Activated CD8-positive, alpha-beta memory T cell treated with anti-CD3 and anti-CD28 coated beads, Interleukin-2, amount 50 U/mL, for 4 hours (primary cell): ENCODE measurements at places on chromosomes 4 and X.

DNA sequence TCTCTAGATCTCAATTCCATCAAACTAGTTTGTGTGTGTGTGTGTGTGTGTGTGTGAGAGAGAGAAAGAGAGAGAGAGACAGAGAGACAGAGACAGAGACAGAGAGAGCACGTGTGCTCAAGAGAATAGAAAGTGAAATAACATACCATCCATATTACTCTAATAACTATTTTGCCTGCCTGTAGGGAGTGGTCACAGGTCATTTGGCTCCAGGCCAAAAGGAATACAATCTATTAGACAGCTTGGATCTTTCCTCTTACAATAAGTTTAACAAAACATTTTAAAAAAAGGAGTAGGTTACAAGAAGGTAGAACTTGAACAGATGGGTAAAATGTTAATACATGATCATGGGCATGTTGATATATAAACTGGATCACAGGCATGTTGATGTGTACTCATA is 76.2 kb downstream of the COL4A6 start:
- no peak for DNase-seq

GRCh38 chr4:176964116-176964691 is 171.5 kb upstream of the VEGFC start:
- no peak for DNase-seq

DNA sequence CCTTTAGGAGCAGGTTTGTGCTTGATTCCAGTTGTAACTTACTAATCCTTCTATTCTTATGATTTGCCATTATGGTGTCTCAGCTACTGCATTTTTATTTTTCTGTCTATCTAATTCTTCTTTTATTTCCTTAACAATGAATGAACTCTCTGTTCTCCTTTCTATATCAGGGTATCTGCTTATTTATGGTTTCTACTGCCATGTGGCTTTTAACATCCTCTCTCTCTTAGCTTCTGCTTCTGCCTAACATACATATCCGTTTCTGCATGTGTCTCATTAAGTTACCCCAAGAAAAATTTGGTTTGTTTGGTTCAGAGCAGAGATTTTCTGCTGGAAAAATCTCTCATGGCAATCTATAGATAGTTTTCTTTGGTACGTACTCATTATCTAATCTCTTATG is 614.4 kb downstream of the RPA4 start:
- DNase-seq: no peak

DNA sequence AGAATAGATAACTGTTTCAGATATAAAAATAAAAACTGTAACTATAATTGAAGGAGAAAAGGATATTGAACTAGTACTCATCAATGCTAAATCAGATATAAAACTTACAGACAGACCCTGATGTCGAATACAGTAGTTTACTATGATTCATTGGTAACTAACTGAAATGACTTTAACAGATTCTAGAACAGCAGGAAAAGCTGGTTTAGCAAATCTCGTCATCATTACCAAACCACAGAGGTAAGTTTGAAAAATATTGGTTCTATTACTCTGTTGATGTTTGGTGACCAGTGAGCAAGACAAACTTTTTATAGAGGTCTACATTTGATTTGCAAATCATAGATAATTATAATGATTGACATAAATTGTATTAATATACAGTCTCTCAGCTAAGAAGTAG is 551.4 kb upstream of the ADGRL3 start:
- no peak for DNase-seq

GRCh38 chr4:5050520-5051277 is 581 bp upstream of the STK32B start:
- no peak for DNase-seq

- no peak for DNase-seq
Observed at GRCh38 chr4:2813446-2814405, 20.8 kb downstream of the SH3BP2 start.

DNA sequence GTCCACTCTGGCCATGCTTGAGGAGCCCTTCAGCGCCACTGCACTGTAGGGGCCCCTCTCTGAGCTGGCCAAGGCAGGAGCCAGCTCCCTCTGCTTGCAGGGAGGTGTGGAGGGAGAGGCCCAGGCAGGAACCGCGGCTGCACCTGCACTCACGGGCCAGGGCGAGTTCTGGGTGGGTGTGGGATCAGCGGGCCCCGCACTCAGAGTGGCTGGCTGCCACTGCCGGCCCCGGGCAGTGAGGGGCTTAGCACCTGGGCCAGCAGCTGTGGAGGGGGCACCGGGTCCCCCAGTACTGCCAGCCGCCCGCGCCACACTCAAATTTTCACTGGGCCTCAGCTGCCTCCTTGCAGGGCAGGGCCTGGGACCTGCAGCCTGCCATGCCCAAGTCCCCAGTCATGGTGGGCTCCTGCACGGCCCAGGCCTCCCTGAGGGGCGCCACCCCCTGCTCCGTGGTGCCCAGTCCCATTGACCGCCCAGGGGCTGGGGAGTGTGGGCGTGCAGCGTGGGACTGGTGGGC is 347.2 kb upstream of the SPOCK3 start:
- no peak for DNase-seq

DNA sequence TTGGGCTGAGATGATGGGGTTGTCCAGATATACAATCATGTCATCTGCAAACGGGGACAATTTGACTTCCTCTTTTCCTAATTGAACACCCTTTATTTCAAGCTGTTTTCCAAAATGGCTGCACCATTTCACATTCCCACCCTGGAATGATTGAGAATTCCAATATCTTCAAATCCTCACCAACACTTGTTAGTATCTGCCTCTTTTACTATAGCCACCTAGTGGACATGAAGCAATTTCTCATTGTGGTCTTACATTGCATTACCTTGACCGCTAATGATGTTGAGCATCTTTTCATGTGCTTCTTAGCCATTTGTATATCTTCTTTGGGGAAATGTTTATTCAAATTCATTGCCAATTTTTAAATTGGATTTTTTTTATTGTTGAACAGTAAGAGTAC is 364.8 kb downstream of the SMARCA1 start:
- DNase-seq: no peak

DNA sequence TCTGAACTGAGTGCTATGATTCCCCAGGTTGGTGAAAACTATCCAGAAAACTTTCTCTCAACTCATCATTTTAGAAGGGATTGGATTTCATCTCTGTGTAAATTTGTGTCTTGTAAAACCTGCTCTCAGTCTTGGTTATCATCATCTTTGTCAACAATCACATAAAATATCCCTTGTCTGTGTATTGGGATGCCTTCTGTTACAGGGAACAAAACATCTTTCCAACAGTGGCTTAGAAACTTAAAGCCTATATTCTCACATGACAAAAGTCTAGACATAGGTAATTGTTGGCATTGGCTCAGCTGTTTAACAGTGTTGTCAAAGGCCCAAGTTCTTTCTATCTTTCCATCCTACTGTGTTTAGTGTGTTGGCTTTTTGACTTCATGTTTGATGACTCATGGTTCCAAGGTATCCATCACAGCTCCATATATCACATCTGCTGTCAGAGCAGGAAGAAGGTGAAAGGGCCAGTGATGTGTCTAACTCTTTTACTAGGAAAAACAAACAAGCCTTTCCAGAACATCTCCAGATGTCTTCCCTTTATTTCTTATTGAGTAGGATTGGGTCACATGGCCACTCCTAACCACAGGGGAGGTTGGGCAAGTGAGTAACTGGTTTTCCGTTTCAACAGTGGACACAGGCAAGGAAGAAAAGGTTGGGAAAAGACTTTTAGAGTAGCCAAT is 65.0 kb downstream of the PHEX start:
- DNase-seq: no peak

- no peak for DNase-seq
Observed at GRCh38 chrX:35104626-35105025, 162.0 kb downstream of the FAM47B start.

DNA sequence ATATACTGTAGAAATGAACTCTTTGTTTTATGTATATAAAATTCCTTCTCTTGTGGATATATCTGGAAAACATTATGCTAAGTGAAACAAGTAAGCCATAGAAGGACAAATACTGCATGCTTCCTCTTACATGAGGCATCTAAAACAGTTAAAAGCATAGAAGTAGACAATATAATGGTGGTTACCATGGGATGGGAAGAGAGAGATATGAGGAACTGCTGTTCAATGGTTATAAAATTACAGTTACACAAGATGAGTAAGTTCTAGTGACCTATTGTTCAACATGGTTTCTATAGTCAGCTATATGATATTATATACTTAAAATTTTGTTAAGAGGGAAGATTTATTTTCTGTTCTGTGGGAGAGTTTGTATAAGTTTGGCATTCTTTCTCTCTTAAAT is 43.4 kb downstream of the HTRA3 start:
- no peak for DNase-seq

GRCh38 chrX:6004529-6004928 is 224.1 kb downstream of the NLGN4X start:
- DNase-seq: no peak

DNA sequence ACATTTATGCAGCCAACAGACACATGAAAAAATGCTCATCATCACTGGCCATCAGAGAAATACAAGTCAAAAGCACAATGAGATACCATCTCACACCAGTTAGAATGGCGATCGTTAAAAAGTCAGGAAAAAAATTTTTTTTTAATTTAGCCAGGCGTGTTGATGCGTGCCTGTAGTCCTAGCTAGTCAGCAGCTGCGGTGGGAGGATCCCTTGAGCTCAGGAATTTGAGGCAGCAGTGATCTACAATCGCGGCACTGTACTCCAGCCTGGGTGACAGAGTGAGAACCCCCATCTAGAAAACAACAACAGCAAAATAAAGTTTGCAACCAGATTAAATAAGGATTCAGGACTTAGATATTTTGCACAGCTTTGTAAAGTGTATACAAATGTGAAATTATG is 65.7 kb upstream of the ALG13 start:
- DNase-seq: no peak

DNA sequence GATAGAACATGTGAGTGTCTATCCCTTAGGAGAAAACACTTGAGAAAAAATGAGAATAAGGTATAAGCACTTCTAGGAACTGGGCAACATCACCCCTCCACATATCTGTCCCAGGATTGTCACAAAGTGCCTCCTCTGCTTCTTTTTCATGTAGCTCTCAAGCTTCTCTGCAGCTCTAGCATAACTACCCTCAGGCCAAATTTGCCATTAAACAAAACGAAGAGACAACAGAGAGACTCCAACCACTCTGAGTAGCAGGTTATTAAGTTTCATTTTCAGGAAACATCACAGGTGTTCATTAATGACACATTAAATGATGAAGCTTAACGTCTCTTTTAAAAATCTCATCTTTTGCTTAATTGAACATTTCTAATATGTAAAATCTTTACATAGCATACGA is 580.0 kb downstream of the GALNTL6 start:
- DNase-seq: no peak

DNA sequence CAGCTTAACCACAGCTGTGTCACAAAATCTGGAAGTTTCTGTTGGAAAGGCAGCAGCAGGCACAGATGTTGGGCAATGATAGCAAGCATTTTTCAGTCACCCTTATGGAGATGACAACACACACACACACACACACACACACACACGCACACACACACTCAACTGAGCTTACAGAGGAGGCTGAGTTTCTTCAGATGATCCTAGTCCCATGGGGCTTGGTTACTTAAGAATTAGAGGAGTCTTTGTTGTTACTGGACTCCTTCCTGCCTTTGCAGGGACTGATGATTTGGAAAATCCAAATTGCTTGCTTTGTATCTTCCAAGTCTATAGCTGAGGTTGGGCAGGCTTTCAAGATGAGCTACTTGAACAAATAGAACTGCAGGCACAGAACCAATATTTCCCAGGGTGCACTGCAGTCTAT is 740.1 kb upstream of the PITX2 start:
- no peak for DNase-seq

DNA sequence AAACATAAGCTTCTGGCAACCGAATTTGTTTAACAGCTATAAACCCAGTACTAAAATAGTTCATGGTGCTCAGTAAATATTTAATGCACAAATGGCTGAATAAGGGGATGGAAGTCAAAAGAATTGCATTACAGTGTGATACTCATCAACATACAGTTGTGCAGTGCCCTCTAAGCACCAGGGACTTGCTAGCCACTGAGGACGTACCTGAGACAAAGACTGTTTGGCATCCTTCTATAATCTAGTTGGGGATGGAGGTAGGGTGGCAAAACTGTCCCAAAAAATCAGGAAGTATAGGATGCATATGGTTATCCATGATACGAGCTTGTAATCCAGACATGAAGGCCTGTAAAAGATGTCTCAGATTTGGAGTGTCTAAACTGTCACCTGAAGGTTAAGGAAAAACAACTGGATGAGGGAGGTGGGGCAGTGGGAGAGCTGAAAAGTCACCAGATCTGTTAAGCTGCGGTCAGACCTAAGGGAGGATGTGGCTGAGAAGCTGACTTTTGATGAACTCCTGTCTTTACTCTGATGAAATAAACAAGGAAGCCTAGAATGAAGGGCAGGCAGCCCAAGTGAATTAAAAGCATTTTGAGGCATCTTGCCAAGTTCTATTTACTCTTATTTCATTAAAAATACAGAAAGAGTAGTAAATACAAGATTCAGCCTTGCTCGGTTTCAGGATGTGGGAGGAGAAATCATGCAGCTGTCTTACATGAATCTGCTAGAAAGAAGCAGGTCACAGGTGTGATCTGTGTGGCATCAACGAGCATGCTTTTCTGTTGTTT is 12.0 kb upstream of the CD38 start:
- peak; percentile 23 for DNase-seq

DNA sequence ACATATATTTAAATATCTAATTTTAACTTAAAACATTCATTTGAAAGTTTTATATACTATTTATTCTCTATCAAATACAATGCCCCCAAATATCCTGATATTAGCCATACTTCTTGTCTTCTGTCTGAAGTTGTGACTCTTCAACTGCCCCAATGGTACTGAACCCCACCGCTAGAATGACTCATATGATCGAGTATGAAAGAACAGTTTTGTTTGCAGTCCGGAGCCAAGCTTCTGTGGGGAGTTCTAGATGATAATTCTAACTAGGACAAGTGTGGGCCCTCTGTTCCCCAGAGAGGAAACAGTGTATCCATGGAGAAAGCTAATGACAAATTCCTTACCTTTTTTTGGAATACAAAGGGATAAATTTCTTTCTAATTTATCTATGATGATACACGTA is 24.7 kb upstream of the CT47A1 start:
- no peak for DNase-seq

GRCh38 chrX:18897611-18898010 is 86.3 kb downstream of the PHKA2 start:
- DNase-seq: no peak

GRCh38 chr4:679629-680028 is 5.3 kb downstream of the MYL5 start:
- no peak for DNase-seq

- no peak for DNase-seq
Observed at GRCh38 chr4:163191999-163192398, 25.3 kb upstream of the NAF1 start.

GRCh38 chrX:33607042-33607595 is 395.8 kb upstream of the DMD start:
- no peak for DNase-seq

GRCh38 chrX:87582453-87582852 is 64.9 kb downstream of the KLHL4 start:
- no peak for DNase-seq

- no peak for DNase-seq
Observed at GRCh38 chrX:100328351-100328750, 81.7 kb downstream of the PCDH19 start.

- no peak for DNase-seq
Observed at GRCh38 chr4:127047930-127048329, 584.8 kb upstream of the INTU start.
